ENCODE measurements at places on chromosomes 13 and 19.
A peak's percentile ranks its signal among the peaks of the same experiment; 100 is the strongest.

- DNase-seq: no peak
These were observed 7.0 kb downstream of the GNA15 start for GRCh38 chr19:3142781-3143337.

DNA sequence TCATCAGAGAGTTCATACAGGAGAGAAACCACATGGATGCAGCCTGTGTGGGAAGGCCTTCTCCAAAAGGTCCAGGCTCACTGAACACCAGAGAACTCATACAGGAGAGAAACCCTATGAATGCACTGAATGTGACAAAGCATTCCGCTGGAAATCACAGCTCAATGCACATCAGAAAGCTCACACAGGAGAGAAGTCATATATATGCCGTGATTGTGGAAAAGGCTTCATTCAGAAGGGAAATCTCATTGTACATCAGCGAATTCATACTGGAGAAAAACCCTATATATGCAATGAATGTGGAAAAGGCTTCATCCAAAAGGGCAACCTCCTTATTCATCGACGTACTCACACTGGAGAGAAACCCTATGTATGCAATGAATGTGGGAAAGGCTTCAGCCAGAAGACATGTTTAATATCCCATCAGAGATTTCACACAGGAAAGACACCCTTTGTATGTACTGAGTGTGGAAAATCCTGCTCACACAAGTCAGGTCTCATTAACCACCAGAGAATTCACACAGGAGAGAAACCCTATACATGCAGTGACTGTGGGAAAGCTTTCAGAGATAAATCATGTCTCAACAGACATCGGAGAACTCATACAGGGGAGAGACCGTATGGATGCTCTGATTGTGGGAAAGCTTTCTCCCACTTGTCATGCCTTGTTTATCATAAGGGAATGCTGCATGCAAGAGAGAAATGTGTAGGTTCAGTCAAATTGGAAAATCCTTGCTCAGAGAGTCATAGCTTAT lies 17.7 kb downstream of the ZNF613 start:
- DNase-seq: no peak

- DNase-seq: peak; percentile 99
These were observed 15.4 kb downstream of the SSC5D start for GRCh38 chr19:55503502-55504251.

DNA sequence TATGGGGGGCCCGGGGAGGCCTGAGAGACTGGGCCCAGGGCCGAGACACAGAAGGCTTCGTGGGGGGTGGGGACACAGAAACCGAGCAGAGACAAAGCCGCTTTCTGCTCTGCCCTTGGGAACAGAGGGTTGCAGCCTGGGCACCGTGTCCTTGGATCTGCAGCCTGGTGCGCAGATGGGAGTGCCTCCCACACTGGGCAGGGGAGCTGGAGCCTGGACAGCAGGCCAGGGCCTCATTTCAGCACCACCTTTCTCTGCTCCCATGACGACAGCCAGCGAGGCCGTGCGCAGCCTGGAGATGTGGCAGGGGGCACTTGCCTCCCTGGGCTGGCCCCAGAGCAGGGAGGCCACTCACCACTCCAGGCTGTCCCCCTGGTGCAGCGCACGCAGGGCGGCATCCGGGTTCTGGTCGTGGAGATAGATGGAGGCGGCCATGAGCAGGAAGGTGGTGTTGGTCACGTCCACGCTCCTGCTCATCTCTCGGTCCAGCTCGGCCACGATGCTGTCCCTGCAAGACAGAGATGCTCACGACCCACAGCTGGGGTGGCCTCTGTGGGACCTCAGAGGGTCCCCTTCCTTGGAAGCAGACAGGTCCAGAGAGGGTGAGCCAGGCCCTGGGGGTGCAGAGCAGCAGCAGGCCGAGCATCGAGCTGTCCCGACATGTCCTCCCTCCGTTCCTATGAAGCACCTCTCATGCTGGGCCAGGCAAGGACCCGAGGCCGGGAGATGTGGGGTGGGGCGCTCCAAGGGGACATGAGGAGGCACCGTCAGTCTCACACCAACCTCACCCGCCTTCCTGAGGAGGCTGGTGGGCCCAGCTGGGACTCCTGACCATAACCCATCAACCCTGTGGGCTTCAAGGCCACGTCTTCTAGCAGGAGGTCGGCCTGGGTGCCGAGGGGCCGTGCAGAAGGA lies 10.9 kb upstream of the CERS1 start:
- DNase-seq: no peak

- no peak for DNase-seq
These were observed 7.2 kb downstream of the ZBTB7A start for GRCh38 chr19:4059453-4059871.

DNA sequence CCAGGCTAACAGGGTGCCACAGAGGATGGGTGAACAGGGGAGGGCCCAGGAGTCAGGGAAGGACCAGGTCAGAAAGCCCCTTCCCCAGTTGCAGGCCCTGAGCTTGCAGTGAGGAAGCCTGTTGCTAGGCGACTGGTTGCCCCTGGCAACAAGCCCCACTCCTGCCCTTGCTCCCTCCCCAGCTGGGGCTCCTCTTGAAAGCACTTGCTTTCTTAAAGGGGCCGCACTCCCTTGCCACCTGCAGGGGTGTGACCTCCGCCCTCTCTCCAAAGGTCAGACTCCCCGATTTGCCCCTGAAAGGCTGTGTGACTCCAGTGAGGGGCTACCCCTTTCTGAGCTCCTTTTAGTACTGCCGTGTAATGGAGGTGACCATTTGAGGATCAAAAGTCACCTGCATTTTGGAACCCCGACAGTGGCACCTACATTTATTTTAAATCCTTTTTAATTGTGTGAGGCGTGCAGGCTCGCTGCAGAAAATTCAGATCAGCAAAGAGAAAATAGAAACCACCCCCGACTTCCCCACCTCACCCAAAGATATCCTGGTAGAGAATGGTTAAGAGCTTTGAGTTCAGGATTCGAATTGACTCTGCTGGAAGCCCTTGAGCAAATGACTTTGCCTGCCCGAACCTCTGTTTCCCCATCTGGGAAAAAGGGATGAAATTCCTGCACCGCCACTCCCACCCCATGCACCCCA lies 4.8 kb downstream of the FCHO1 start:
- no peak for DNase-seq

- DNase-seq: no peak
These were observed 499.4 kb upstream of the ARGLU1 start for GRCh38 chr13:107067381-107067780.

GRCh38 chr19:5926641-5927440 lies 12.8 kb downstream of the CAPS start:
- DNase-seq: peak; percentile 65
